ELR (cell line): ENCODE measurements at places on chromosomes 3 and 15.

DNA sequence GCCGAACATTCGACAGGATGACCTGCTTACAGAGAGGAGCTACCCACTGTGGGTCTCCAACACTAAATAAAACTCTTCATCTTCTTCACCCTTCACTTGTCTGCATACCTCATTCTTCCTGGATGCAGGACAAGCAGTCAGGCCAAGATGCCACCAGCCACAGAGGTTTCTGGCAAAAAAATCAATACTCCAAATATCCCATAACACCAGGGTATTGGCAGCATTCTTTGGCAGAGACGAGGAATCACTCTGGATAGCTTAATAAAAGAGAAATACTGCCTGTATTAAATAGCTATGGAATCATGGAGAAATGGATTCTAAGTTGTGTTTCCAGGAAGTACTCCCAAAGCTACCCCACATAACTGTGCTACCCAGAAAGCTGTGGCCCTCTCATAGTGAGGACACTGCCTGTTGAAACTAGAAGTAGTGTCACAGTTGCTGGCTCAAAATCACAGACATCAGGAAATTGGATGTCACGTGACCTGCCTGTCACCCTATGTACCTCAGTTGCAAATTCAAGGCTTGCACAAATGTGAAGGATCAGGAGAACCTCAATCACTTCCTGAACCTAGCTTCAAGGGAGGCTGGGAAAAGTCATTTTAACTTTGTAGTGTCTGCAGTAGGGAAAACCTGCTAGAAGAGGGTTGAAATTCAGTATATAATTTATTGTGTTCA is 11.0 kb upstream of the LRRC31 start:
- DNase-seq = no peak

DNA sequence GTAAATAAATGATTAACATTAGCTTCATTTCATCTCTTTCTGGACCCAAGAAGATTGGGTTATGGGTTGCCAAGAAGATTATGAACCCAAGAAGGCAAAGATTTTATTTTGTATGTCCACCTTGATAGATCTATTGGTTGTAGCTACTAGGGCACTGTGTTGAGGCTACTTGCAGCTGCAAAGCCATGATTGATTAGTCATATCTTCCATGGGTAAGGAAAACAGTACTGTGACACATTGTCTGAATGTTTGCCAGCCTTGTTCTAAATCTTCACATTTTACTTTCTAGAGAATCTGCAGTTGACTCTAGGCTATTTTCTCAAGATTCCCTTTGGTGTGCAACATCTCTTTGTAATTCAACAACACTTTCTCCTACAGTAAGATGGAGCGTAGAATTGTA is 229.2 kb upstream of the KCNH8 start:
- no peak for DNase-seq

- no peak for DNase-seq
Observed at GRCh38 chr3:57627976-57628375, 30.8 kb upstream of the ARF4 start.

DNA sequence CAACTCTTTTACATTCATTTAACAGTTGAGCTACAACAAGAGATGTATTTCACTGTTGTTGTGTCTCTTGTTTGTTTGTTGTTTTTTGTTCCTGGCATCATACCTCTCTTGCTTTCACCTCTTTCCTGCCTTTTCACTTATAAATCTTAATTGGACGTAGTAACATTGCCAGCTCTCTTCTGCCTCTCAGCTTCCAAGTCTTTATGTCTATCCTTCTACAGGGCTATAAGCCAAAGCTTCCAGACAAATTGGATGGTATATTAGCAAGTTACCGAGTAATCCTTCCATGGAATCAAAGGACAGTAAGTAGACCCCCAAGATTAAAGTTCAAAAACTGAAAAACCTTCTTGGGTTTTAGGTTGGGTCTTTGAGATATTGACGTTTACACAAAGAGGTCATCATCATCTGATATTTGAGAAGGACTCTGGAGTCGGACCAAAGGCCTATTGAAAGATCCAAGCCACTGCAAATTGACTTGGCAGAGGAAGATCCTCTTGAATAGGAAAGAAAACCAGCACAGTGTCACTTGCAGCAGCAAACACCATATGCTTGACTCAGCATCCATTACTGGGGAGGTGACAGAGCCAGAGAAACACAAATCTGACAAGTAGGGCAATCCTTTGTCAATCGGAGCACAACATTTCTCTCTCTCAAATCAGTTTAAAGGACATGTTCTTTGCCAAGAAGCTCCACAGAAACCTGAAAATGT is 648.5 kb upstream of the NR2F2 start:
- DNase-seq = no peak

DNA sequence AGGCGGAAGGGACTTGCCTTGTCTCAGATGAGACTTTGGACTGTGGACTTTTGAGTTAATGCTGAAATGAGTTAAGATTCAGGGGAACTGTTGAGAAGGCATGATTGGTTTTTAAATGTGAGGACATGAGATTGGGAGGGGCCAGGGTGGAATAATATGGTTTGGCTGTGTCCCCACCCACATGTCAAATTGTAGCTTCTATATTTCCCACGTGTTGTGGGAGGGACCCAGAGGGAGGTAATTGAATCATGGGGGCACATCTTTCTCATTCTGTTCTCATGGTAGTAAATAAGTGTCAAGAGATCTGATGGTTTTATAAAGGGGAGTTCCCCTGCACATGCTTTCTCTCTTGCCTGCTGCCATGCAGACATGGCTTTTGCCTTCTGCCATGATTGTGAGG is 89.2 kb downstream of the CGGBP1 start:
- no peak for DNase-seq

DNA sequence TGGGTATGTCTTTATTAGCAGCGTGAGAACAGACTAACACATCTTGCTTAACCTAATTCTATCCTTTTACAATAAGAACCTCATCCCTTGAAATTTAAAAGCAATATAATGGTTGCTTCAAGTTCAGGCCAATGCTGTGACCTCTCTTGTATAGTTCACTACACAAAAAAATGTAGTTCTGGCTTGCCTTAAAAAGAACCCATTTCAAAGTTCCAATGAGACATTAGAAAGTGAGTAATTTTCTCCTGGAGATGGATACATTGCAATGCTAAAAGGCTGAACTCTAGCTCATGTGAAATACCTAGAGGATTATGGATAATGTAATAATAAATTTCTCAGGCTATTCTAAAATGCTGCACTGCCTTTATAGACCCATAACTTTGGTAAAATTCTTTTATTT is 47.8 kb downstream of the ATP13A4 start:
- no peak for DNase-seq

DNA sequence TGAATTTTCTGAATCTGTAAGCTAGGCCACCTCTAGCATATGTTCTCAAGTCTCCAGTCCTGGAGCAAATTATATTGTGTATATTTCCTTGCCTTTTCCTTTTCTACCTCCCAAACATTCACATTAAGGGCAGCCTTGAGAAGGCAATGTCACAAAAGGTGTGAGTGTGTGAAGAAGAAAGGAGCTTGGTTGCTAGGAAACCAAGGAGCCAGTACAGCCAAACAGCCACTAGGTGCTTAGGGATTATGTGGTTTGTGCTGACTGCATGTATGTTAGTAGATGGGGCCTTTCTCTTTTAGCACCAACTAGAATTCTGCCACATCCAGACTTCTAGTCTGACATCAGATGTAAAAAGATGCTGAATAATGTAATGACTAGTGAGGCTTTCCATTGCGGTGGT is 118.8 kb upstream of the DAZL start:
- DNase-seq = peak; percentile 62

- DNase-seq = no peak
Observed at GRCh38 chr3:121769246-121769645, 19.7 kb upstream of the GOLGB1 start.

GRCh38 chr3:23580096-23580713 is 225.6 kb upstream of the UBE2E1 start:
- peak; percentile 71 for DNase-seq

DNA sequence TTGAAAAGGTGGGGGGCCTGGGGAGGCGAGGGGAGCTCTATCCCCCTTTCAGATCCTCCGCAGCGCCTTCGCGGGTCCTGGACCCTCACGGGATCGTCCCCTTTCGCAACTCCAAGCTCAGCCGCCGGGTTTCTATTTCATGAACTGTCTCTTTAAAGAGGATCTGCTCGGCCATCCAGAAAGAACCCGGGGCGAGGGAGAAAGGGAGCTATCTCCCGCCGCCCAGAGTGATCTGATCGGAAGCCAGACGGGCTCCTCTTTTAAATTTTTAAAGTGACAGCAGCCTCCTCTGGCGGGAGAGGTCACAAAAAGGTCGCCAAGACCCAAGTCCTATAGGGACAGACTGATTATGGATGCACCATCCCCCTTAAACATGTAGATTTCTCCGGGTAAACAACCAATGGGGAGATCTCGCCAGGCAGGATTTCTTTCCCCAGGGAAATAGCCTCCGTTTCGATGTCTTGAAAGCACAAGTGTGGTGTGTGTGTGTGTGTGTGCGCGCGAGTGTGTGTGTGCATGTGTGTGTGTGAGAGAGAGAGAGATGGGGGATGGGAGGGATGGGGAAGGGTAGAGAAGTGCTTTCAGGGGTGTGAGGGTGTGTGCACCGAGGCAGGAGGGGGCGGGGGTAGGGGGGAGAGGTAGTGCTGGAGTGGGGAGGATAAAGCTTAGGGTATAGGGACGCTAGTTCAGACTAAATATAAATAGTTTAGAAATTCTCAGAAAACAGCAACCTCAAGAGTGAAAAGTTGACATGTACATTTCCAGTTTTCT is 516.1 kb downstream of the MECOM start:
- DNase-seq = peak; percentile 83

GRCh38 chr3:114586119-114586518 is 292.3 kb downstream of the TIGIT start:
- peak; percentile 23 for DNase-seq

DNA sequence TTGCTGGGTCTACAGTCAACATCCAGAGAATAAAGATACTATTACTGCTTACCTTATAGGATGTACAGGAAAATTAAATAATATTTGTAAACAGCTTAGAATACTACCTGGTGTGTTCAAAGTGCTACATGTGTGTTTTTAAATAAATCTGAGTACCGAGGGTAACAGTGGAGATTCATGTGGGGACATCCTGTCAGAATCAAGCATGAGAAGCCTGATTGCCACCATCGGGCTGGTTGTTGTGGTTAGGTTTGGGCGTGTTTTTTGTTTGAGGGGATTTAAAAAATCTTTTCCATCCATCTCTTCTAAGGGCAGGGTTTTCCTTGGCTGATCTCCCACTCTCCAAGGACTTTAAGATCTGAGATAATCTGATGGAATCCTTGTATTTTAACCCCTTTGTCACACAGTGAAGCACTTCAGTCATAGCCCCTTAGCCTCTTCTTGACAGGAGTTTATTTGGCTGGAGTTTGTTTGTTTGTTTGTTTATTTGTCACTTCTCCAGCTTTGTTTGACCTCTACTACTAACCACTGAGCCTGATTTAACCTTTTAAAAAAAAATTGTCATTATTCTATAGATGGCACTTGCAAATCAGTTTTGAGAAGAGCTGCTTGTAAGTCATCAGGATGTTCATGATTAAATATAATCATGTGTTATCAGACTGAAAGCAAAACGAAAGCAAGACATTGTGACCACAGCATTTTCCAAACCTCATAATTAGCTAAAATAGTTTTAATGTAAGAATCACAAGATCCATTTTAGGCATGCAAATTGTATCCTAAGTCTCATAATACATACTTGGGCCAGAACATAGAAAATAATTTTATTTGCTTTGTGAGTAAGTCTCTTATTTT is 72.8 kb upstream of the RARB start:
- no peak for DNase-seq

DNA sequence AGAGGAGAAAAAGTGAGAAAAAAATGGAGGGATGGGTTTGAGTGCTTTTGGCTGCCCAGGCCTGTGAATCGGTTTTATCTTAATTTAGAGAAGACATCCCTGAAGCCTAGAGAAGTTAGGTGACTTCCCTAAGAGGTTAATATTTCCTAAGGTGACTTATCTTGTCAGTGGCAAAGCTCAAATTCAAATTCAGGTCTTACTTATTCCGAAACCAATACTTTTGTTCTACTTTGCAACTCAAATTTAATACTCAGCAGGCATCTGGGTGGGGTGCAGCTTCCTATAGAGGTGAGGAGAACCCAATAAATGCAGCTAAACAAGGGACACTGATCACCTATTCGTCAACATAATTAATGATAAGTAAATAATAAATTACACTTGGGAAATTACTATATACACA is 54.9 kb upstream of the MYRIP start:
- no peak for DNase-seq

DNA sequence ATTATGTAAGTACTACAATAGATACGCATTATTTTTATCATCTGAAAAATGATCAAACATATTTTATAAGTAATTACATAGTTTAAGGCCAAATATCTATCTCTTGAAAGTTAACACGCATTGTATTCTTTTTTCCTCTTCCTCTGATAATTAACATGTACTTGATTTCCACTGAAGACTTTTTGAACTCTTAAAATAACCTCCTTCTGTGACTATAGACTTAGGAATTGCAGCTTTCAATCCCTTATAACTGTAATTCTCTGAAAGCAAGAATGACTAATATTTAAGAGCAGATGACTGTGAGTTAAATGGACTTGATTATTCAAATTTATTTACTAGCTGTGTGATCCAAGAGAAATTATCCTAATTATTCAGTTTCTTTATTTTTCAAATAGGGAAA is 730.6 kb upstream of the NECTIN3 start:
- peak; percentile 78 for DNase-seq

- no peak for DNase-seq
Observed at GRCh38 chr15:83114856-83115255, 7.4 kb downstream of the TM6SF1 start.

DNA sequence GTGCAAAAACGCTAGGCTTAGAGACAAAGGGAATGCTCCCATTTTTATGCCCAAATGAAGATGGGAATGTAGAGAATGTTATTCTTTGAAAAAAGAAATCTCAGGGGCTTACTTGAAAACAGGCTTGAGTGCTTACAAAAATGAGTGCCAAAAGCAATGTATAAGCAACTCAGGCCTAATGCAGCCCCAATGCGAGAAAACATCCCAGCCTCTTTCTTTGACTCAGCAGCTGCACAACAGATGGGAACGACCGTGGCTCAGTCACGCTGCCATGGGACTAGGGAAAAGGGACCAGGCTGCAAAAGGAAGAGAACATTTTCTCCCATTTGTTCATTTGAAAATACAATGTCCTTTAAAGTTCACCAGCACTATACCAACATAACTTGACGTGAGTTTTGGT is 246.4 kb upstream of the LRIG1 start:
- DNase-seq = no peak

- DNase-seq = no peak
Observed at GRCh38 chr15:51765751-51766150, 14.4 kb downstream of the TMOD2 start.
